C1 segment of cervical spinal cord (tissue), 14 donors: ENCODE measurements at places on chromosomes 4 and X.

DNA sequence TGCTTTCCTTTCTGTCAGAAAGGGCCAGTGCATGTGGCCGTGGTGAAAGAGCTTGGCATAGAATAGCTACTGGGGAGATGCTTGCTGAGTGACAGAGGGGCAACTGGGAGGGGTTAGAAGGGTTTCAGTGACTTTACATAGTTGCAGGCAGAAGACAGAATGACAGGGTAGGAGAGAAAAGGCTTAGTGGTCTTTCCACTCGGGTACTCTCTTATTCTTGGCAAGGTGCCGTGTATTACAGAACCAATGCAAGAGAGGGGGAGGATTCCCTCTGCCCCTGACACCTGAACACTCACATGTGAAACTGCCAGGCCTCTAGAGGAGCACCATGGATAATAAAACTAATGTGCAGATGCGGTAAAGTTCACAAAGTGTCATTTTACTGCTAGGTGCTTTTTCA is 228.2 kb downstream of the MGST2 start:
- DNase-seq = no peak

- DNase-seq = no peak
Measured at GRCh38 chr4:185379326-185380295, 16.1 kb downstream of the LRP2BP start.

GRCh38 chrX:134512566-134512965 is 52.6 kb downstream of the HPRT1 start:
- no peak for DNase-seq

GRCh38 chrX:104921584-104922205 is 298.8 kb downstream of the TEX13A start:
- no peak for DNase-seq

GRCh38 chr4:177281351-177281909 is 28.2 kb upstream of the NEIL3 start:
- no peak for DNase-seq

- no peak for DNase-seq
Measured at GRCh38 chr4:181293014-181293413, 950.2 kb upstream of the TENM3 start.
